A673 (cell line): ENCODE measurements at places on chromosomes 7 and 10.

GRCh38 chr10:70932392-70933196, 44.2 kb upstream of the PCBD1 start:
- peak; percentile 10 for DNase-seq

DNA sequence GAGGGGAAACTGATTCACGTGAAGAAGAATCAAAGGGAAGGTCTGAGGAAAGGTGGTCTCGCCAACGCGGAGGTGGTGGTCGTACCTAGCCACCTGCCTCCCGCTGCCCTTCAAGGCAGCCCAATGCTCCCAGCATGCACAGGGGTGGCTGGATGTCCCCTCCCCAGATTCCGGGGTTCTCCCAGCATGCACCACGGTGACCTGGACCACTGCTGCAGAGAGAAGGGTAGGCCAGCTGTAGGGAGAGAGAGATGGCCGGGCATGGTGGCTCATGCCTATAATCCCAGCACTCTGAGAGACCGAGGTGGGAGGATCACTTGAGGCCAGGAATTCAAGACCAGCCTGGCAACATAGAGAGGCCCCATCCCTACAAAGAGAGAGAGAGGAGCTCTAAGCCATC, 32.4 kb upstream of the PPP2R2D start:
- no peak for DNase-seq

GRCh38 chr10:62133618-62134017, 135.0 kb downstream of the RTKN2 start:
- no peak for DNase-seq

DNA sequence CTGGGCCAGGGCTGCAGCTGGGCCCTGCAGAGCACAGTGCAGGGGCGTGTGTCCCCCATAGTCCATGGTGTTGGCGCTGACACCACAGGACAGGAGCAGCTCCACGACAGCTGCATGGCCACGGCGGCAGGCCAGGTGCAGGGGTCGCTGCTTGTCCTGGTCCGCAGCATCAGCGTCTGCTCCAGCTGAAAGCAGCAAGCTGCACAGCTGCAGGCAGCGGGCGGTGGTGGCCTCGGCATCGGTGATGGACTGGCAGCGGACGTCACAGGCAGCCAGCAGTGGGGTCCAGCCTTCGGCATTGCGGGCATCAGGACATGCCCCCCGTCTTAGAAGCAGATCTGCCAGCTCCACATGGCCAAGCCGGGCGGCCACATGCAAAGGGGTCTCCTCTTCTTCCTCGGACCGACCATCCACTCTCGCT, 6.0 kb downstream of the ASB10 start:
- DNase-seq = no peak

DNA sequence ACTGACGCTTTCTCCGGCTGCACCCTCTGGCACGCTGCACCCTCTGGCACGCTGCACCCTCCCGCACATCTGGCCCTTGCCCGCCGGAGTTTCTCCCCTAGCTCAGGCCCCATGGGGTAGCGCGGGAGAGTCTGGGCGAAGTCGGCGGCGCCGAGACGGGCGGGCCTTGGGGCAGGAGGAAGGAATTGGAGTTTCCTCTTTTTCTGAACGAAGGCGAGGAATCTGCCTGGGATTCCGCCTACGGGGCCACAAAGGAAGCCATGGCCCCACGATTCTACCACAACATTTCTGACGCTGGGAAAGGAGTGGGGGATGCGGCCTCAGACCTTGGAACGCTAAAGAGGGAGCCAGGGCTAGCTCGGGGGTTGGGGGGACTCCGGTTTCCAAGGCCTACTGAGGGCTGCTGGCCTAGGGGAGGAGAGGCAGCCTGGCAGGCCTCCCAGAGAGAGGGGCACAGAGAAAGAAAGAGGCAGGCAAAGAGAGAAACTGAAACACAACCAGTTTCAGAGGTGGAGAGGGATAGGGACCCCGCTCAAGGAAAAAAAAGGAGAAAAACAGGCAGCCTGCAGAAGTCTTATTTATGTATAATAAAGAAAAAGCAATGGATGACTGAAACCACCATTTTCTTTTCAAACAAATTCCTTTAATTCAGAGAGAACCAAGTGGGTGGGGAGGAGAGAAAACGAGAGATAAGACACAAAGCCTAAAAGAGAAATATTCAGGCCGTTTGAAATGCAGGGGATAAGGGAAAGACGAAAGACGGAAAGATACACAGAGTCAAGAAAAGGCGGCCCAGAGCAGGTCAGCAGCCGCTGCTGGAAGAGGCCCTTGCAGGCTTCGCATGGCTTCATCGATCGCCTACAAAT, 4.3 kb downstream of the TLX1 start:
- DNase-seq = no peak

DNA sequence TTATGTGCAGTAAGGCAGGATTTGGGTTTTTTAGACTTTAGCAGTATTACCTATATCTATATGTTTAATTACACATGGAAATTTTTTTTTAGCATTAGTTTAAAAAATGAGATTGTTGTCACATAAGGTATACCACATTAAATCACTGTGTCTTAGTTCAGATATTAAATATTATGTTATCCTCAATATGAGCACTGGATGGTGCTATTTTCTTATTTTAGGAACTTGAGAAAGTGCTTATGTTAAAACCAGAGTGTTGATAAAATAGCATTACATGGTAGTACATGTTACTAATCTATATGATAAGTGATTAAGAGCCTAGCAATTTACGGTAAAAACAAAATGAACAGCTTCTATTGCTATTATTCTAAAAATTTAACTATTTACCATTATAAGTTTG, 28.8 kb downstream of the MIOS start:
- peak; percentile 49 for DNase-seq

DNA sequence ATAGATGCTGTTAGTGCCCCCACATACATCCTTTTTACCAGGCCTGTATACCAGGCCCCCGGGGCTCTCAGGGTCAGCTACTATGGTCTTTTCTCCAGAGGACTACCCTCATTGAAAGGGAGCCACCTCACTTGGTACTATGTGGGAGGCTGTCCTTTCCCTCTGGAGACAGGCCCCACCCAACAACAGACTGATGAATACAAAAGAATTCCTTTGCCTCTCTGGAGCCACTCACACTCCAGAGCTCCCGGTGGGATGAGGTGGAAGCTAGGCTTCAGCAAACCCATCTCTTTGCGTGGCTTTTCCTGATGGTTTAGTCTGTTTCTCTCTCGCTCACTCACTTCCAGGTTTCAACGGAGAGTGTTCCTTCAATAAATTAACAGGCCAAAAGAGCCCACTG, 30.3 kb downstream of the ANKMY2 start:
- DNase-seq = no peak

- peak; percentile 81 for DNase-seq
These were observed 11.4 kb downstream of the ATG9B start for GRCh38 chr7:151012911-151013347.

GRCh38 chr10:90141791-90142190, 440.4 kb downstream of the KIF20B start:
- no peak for DNase-seq

DNA sequence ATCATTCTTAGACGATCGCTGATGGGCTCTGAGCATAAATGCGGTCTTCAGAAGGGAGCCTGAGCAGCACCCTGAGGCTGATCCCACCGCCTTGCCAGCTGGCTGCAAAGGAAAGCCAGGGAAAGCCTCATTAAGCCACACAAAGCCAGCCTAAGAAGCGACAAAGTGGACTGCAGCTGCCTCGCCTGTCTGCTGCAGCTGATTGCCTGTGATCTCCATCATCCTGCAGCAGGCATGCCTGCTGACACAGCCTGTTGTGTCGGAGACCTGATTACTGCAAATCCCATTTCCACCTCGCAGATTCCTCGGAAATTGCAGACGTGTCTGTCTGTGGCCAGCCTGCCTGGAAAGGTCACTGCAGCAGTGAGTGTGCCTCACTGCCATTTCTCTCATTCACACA, 1087.0 kb upstream of the AUTS2 start:
- DNase-seq = no peak
